ENCODE measurements at places on chromosomes 2 and 18.

GRCh38 chr2:172436889-172437288 is 9.5 kb downstream of the ITGA6 start:
- DNase-seq, result no peak

- DNase-seq, result no peak
Measured at GRCh38 chr2:11254100-11254536, 90.3 kb downstream of the ROCK2 start.

DNA sequence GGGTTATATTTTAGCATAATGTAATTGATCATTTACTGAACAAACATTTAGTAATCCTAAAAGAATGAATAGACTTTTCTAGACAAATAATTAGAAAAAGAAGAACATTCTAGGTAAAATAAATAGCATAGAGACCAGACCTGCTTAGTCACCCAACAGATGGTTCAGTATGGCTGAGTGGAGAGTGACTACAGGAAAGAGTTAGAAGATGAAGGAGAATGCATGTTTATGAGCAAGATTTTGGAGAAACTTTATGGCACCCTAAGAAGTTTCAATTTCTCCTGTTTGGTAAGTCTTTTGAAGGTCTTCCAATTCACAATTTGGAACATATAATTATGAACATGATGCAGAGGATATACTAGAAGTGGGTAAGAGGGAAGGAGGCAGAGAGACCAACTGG is 32.9 kb downstream of the FAP start:
- no peak for DNase-seq

DNA sequence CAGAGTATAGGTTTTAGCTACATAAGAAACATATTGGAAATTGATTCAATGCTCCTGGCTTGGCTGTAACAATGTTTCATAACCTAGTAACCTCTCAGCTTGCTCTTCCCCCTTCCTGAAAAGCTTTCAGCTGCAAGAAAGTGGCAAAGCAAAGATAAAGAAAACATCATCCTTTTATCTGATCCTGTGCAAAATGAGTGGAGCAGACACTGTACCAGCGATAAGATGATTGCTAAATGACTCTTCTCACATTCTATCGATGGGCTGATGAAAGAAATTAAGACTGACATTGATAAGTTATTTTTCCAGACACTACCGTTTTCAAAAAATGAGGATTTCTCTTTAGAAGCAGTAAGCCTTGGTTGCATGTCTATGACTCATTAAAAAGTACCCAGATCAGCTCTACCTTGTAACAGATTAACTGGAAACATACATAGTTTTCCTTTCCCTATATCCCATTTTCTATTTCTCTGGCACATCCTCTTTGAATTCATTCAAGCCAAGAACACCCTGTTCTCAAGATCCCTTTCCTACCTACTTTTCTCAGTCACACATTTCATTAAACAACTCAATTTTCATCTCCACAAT is 87.1 kb upstream of the LYPD1 start:
- DNase-seq, result no peak

GRCh38 chr2:184611361-184612085 is 13.2 kb downstream of the ZNF804A start:
- peak; percentile 11 for DNase-seq

DNA sequence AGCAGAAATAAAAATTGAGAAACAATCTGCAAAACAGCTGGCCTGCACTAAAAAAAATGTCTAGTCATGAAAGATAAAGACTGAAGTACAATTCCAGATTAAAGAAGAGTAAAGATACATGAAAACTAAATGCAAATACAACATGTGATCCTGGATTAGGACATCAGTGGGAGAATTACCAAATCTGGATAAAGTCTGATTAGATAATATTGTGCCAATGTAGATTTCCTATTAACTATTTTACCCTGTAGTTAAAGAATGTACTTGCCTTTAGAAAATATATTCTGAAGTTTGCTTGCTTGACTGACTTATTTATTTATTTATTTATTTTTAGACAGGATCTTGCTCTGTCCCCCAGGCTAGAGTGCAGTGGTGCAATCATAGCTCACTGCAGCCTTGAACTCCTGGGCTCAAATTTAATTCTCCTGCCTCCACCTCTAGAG is 58.7 kb downstream of the ASXL2 start:
- DNase-seq, result no peak

DNA sequence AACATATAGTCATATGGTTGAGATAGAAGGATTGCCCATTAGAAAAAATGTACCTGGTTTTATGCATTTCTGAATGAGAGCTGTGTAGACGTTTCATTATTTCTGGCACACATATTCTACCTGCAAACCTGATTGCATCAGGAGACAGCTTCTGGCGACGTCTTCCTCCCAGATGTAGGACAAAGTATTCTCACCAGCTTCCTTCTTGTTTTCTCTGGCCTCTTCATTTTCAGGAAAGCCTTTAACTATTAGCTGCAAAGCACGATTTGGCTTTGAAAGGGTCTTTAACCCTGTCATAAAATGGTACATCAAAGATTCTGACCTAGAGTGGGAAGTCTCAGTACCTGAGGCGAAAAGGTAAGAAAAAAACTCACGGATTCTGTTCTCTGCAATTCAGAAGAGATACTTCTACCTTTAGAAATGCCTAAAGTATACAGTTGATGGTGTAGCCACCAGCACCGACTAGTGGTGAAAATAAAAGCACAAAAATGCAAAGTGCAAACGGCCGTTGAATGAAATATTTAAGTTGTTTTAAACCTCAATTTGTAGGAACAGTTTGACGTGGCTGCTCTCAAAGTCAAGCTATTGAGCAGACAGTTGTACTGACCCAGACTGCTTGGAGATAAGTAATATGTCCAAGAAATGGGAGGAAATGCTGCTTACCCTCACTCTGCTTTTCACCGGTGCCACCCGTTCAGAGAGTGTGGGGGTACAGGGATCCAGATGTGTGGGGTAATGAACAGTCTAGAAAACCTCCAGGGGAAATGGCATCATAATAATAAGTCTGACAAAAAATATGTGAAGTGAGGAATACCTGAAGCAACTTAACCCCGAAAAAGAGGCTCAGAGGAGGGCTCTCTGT is 20.2 kb downstream of the IL18RAP start:
- DNase-seq, result no peak

DNA sequence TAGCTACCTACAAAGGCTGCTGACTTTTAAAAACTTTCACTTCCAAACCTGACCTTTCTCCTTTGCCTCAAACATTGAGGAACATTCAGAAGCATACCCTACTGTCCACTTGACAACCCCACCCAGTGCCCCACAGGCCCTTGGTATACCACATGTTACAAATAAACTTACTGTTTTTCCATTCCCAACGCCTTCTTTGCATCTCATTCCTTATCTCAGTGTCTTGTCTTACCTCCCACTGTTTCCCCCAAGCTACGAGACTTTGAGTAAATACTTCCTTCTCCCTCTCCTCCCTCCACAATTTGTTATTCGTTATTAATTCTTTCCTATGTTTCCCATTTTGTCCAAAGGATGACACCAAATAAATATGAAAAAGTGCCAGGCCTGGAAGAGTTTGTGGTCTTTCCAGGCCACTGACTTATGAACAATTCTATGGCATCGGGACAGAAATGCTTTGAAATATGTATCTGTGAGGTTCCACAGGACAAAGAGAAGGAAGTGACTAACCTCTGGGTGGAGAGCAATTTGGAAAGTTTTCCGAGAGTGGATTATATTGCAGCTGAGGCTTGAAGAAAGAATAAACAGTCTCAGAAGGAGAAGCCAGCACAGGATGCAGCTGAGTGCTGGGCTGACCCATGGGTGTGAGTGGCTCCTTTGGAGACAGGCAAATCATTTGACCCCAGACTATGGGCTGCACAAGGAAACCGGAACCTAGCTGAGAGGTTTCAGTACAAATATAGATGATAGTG is 409.0 kb downstream of the LPIN1 start:
- DNase-seq, result no peak

- no peak for DNase-seq
Measured at GRCh38 chr2:17301437-17301836, 216.8 kb downstream of the RAD51AP2 start.

GRCh38 chr2:30470426-30470825 is 23.4 kb downstream of the LCLAT1 start:
- DNase-seq, result no peak

- DNase-seq, result no peak
Measured at GRCh38 chr2:69471793-69472192, 34.6 kb upstream of the NFU1 start.

DNA sequence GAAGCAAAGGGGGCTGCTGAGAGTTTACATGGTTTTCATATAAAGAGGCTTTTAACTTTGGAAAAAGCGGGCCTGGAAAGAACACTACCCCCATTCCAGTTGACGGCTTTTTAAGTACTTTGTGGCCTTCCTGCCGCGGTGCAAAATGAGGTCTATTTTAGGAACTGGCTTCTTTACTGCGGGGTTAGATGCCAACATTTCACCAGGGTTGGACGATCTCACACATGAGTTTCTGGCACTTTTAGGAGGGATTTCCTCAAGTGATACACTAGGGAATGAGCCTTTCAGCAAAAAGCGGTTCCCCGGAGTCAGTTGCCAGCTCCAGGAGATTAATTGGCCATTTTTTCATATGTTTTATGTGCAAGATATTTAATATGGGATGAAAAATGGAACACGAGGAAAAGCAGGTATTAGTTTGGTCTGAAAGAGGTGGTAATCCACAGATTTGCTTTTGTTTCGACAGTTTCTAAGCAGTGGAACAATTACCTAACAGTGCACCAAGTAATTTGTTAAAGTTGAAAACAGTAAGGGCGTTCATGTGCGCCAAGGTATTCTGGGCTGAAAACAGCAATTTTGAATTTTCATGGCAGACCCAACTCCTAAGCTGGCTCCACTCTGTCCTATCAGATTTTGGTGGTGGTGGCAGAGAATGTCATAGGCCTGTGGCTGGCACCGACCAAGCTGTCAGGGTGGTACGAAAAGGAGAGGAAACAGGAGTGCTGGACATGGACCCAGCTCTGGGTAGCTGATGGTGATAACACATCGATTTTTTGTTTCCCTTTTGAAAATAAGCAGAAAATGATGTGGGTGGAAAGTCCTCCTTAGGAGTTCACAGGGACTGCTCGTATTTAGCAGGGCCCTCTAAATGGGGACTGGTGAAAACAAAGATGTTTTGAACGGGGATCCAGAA is 55.6 kb upstream of the FZD5 start:
- DNase-seq, result no peak

DNA sequence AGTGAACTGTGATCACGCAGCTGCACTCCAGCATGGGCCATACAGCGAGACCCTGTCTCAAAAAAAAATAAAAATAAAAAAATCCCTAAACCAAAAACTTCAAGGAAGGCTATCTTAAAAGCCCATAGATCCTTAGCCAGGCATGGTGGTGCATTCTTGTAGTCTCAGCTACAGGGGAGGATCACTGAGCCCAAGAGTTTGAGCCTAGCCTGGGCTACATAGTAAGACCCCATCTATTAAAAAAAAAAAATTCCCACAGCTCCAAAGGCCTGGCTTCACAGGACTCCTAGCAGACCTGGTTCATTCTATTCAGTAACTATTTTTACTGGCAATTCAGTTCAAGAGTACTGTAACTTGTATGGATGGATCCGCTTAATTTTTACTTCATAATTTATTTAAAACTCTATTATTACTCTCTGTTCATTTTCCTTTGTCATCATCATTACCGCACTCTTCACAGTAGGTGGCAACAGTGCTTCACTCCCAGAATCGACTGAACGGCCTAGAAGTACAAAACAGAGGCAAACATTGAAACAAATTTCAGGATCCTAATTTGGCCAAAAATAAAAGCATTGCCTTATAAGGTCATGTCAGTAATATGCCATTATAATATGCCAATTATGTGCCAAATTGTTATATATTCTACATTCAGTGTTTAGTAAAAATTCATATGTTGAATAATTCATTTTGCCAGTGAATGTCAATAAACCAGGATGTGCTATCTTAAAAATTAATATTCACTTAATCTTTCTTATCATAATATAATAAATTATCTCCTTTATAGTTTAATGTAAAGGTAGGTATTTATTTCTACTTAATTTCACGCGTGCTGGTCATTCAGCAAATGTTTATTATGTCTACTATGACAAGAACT is 14.3 kb upstream of the STAM2 start:
- DNase-seq, result peak; percentile 58

- DNase-seq, result no peak
Measured at GRCh38 chr2:177268187-177268871, 3.8 kb upstream of the NFE2L2 start.

GRCh38 chr2:118618279-118618678 is 229.2 kb downstream of the EN1 start:
- no peak for DNase-seq

DNA sequence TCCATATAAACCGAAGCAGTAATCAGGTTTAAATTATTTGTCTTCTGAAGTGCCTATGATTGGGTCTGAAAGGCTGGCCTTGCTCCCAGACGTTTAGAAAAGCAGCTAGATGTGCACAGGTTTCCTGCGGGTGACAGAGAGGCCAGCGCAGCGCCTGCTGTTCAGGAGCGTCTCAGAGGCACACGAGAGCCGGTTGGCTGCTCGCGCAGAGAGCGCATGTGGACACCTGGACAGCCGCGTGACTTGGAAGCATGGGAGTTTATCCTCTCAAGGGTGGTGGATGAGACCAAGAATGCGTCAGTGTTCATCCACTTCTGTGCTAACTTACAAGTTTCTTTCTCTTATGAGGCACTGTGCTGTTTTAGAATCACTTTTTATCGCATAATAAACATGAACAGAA is 303.7 kb downstream of the PTGR3 start:
- DNase-seq, result peak; percentile 69

DNA sequence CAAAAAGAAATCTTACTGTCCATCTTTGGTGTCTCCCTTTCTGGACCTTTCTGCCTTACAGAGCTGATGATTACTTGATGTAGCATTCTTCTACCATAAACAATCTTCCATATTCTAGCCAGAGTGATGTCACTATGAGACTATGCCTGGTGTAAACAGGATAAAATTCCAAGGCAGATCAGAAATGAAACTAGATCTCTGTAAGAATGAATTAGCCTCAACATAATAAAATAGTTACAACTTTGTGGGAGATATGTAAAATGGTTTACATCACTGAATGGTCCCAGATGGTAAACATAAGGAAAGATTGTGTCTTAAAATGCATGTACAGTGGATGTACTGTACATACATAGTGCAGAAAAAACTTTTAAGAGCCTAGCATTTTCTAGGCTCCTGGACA is 112.3 kb upstream of the ZNF521 start:
- DNase-seq, result no peak

DNA sequence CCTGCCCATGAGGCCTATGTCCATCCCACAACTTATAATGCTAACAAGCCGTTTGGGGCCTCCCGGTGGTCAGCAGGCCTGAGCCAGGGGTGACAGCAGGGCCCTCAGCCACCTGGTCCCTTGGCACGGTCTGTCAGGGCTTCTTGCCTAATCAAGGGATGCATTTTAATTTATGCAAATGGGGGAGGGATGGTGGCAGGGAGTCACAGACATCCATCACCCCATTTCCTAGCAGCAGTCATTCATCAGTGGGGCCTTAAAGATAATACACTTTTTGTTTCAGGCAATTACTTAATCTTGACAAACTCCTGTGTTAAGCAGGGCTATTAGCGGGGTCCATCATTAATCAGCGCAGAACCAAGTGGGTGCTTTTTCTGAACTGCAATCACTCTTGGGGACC is 174.5 kb downstream of the GLI2 start:
- DNase-seq, result no peak

GRCh38 chr2:230124757-230125431 is 56.2 kb upstream of the SLC16A14 start:
- no peak for DNase-seq
